Bone marrow (tissue), 2 donors: ENCODE measurements at places on chromosomes 4 and X.

DNA sequence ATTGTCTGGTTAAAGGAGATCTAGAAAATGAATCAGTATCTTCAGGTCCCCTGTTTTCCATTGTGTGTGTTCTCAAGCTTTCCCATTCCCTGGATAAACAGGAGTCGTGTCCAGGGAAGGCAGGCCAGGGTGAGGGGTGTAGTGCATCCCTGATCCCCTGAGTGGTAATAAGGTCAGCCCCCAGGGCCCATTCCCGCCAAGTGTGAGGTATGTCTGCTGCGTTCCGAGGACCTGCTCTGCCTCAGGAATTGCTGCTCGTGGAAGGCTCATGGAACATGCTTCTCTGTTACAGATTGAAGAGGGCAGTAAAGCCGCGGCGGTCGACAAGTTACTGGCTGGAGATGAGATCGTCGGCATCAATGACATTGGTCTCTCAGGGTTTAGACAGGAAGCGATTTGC, 87.1 kb downstream of the SHROOM2 start:
- DNase-seq: no peak

DNA sequence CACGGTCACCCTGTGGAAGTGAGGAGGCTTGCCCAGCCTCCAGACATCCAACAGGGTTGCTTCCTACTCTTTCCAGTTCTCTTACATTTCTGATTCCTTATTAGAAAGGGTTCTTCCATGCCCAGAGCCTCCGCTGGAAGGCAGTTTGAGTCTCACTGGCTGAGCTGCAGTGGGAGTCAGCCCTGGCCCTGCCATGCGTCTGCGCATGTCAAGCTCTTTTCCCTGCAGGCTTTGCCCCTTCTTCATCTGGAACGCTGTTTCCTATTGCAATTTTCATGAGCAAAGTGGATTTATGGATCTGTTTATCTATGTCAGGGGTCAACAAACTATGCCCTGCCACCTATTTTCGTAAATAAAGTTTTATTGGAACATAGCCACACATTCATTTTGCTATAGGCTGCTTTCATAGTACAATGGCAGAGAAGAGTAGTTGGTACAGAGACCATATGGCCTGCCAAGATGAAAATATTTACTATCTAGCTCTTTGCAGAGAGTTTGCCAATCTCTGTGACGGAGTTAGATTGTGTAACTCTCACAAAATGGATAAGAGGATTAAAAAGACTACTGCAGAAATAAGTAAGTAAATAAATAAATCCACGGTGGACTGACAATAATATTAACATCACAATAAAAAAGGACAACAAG, 3.9 kb upstream of the CHRNA9 start:
- no peak for DNase-seq

- DNase-seq: no peak
These were observed 173.5 kb downstream of the NKX6-1 start for GRCh38 chr4:84325625-84326024.

DNA sequence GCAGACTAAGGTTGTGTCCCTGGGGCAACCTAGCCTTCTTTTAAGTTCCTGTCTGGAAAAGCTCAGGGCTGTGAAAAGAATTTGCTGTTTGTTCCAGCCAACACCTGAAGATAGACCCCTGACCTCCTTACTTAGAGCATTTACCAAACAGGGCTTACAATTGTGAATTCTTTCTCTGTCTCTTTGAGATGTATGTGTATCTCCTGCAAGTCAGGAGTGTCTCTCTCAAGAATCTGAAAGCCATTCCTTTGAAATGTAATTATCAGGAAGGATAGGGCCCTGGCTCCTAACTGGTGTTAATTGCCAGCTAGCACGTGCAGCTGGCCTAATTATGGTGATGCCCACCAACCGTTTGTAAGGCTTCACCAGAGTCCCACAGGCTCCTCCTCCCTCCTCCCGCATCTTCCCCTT, 18.2 kb downstream of the CCNG2 start:
- DNase-seq: no peak

GRCh38 chr4:99724067-99724466, 66.4 kb upstream of the C4orf54 start:
- no peak for DNase-seq

- DNase-seq: no peak
These were observed 12.0 kb downstream of the SHOX start for GRCh38 chrX:642436-643240.

- DNase-seq: no peak
These were observed 15.6 kb upstream of the ADH5 start for GRCh38 chr4:99104153-99104552.

DNA sequence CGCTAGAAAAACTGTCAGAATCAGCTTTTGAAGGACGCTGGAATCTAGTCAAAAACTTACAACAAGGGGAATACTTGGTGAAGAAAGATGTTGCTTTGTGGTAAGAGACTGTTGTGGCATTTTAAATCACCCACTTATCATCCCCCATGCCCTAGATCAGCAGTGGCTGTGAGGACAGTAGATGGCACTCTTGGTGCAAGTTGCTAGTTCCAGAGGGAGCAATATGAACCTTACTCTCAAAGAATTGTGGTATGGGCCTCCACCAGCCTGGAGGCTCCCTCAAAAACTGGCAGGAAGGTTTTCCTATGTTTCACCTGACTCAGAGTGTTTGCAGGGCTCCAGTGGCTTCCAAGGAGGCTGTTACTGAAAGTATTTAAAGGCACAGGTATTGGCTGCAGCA, 37.7 kb upstream of the SLC16A2 start:
- DNase-seq: no peak

- DNase-seq: no peak
These were observed 384.6 kb downstream of the PPP3CA start for GRCh38 chr4:100962698-100963097.

GRCh38 chr4:30717208-30718020, 2.8 kb upstream of the PCDH7 start:
- DNase-seq: peak; percentile 2

DNA sequence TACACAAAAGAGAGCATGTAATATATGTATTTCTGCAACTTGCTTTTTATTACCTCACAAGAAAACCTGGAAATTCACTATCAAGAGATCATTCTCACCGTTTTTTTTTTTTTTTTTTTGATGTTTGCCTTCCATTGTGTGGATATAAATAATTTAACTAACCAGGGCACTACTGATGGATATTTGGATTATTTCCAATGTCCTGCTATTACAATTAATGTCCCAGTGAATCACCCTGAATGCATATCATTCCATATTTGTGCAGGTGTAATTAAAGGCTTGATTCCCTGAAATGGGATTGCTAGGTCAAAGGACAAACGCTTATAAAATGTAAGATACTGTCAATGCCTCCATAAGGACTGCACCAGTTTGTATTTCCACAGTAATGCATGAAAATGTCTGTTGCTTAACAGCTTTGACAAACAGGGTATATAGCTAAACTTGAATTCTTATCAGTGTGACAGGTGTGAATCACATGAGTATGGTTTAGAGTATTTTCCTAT, 87.8 kb downstream of the NCAPG start:
- DNase-seq: no peak

DNA sequence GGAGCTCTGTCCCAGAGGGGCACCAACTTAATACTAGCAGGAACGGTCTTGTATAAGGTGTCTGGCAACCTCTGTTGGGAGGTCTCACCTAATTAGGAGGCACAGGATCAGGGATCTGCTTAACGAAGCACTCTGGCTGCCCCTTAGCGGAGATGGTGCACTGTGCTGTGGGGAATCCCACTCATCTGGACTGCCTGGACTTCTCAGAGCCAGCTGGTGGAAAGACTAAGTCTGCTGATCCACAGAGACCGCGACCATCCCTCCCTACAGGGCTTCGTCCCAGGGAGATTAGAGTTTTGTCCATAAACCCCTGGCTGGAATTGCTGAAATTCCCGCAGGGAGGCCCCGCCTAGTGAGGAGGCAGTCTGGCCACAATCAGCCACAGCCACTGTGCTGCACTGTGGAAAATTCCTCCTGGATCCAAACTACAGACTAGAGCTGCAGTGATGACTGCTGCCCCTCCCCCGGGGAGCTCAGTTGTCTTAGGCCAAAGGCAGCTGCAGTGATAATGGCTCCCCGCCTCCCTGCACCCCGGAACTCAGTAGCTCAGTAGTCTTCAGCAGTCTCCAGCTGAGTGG, 22.0 kb upstream of the ZCCHC4 start:
- DNase-seq: no peak

GRCh38 chr4:140971077-140971792, 162.0 kb downstream of the RNF150 start:
- no peak for DNase-seq

GRCh38 chr4:61727286-61727685, 527.2 kb downstream of the ADGRL3 start:
- no peak for DNase-seq

DNA sequence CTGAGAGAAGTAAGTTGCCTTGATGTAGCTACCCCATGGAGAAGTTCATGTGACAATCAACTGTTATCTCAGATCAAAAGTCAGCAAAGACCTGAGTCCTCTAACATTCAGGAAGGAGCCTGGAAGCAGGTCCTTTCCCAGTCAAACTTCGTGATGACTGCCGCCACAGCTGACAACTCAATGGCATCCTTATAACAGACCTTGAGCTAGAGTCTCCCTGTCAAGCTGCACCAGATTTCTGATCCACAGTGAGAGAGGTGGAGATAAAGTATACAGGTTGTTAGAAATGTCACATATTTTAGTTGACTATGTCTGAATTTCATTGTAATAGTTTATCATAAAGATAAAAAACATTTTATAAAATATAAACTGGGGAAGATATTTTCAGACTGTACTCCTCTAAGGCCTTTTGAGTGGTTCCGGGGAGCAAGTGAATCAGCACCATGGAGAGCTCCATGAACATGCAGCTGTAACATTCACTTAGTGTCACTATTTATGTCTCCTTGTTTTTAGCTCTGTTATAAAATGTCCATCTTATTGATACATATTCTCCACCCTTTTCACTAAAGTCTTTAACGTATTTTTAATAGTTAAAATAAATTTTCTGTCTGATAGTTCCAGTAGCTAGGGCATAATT, 1653.5 kb upstream of the AGA start:
- no peak for DNase-seq

DNA sequence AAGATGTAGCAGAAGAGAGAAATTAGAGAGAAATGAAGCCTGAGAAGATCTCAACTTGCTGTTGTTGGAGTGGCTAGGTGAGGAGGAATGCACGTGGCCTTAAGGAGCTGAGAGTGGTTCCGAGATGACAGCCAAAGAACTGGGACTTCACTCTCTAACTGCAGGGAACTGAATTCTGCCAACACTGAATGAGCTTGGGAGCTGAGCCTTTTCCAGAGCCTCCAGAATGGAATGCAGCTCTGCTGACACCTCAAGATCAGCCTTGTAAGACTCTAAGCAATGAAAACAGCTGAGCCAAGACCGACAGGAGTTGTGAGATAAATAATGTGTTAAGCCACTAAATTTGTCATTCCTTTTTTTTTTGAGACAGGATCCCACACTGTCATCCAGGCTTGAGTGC, 73.0 kb downstream of the TLL1 start:
- no peak for DNase-seq

DNA sequence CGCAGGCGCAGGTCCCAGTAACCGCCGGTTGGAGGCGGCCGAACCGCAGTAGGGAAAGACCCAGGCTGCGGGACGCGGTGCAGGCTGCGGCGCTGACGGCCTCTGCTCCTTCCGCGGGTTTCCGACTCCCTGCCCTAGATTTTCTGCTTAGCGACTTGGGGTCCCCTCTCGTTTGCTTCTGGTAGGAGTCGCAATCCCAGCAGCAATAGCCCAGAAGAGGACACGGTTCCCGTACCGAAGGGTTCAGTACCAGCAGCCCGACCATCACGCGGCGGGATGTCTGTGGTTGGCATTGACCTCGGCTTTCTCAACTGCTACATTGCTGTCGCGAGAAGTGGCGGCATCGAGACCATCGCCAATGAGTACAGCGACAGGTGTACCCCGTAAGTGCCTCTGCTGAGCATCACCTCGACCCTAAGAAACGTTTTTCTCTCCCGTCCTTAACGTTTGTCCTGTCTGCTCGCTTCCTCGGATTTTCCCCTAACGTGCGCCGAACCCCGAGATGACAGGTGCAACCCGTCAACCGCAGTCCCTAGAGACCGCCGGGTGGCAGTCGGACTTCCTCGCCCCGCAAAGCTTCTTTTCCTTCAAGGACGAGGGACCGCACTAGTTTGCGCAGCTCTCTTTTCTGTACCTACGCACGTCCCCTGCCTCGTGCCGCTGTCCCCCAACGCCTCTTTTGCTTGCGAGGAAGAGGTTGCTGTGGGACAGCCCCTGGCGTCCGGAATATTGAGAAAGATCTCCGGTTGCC, at the start of gene HSPA4L:
TSS of gene HSPA4L (plus strand) at position 48 of the 751 bp plus-strand sequence. CDS start at position 277, 229 bp downstream.
- DNase-seq: no peak

DNA sequence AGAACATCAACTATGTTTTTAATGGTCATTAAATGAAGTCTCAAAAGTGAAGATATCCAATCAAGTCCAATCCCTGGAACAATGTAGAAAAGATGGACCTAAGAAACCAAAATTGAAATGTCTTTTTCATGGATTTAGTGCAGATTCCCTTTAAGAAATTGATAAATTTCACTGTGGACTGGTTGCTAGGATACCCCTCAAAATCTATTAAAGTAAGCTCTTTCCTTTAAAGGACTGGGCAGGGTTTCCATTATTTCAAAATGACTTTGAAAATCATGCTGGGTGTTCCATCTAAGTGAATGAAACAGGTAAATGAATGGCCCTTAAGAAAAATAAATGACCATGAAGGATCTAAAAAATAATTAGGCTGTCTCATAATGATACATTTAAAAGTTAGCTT, 28.6 kb downstream of the PLRG1 start:
- DNase-seq: no peak

DNA sequence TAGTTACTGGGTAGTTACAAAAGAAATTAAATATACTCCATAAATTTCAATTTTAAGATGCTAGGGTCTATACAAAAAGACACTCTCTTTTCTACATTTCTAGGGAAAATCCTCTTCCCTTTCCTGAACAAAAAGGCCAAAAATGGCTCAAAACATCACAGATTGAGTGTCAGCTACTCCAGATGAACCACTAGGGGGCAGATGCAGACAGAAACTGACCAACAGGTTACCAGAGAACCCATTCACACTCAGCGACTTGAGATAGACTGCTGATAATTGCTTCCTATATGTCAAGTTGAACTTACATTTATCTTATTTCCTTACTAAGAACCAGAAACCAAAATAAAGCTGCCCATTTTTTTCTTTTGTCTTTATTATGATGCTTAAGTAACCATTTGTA, 83.4 kb upstream of the MID1IP1 start:
- no peak for DNase-seq

DNA sequence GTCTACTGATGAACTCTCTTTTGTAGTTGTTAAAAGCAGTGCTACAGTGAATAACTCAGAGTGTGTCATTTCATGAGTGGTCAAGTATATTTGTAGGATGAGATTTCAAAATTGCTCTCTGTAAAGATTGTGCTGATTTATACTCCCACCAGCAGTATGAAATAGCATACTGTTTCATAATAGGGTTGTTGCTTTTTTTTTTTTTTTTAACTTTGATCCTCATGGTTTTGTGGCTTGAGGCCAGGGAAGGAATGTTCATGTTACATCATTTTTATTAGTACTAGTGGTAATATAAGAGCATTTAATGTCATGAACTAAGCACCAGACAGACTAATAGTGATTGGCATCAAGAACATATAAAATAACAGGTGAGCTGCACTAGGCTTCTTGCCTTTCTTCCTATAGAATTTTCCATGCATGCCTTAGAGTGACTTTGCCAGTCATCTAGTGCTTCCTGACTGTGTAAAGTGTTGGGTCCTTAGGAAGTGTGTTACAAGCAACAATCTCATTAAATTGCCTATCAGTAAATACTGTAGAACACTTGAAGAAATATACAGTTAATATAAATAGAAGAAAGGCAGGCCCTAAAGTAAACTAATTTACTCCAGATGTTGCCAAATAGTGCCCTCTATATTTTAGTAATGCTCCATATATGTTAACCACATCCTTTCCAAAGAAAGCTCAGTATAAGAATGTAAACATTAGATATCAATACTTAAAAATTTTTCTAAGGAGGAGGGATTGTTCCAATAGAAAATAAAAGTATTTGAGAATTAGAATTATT, 38.6 kb upstream of the MSMO1 start:
- DNase-seq: no peak
